CD4-positive, alpha-beta T cell treated with Interleukin-6 at 100 ng/mL for 8 hours (primary cell): ENCODE measurements at places on chromosomes 12 and 14.

GRCh38 chr12:96311191-96311590, 89.0 kb downstream of the CDK17 start:
- no peak for DNase-seq

- no peak for DNase-seq
Measured at GRCh38 chr12:6229224-6230218, 29.3 kb downstream of the CD9 start.

DNA sequence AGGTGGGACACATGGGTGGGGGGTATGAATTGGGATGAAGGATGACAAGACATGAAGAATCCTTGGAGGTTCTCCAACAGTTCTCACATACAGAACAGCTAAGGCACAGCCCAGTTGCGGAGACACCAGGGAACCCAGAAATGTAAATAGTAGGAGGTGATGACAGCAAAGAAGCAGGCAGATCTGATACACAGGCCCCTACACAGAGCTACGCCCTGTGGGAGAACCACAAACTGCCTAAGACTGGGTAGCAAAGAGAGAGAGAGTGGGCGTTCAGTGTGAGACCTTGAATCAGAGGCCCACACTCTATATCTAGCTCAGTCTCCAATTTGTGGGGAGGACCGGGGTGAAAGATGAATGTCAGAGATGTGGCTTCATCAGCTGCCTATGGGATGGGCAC, 9.5 kb upstream of the NUMB start:
- DNase-seq = no peak

GRCh38 chr12:80848858-80849257, 88.9 kb downstream of the LIN7A start:
- no peak for DNase-seq

DNA sequence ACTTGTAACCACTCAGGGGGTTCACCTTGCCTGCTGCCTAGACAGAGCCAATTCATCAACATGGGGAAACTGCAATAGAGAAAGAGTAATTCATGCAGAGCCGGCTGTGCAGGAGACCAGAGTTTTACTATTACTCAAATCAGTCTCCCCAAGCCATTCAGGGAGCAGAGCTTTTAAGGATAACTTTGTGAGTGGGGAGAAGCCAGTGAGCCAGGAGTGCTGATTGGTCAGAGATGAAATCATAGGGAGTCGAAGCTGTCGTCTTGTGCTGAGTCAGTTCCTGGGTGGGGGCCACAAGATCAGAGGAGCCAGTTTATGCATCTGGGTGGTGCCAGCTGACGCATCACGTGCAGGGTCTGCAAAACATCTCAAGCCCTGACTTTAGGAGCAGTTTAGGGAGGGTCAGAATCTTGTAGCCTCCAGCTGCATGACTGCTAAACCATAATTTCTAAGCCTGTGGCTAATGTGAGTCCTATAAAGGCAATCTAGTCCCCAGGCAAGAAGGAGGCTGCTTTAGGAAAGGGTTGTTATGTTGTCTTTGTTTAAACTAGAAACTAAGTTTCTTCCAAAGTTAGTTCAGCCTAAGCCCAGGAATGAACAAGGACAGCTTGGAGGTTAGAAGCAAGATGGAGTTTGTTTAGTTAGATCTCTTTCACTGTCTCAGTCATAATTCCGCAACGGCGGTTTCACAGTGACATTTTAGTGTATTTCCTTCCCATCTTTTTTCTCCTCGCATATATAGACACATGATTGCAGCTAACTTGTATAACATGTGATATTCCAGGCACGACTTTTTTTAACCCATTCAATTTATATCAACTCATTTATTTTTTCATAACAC, 68.9 kb upstream of the NCOR2 start:
- DNase-seq = peak; percentile 15

DNA sequence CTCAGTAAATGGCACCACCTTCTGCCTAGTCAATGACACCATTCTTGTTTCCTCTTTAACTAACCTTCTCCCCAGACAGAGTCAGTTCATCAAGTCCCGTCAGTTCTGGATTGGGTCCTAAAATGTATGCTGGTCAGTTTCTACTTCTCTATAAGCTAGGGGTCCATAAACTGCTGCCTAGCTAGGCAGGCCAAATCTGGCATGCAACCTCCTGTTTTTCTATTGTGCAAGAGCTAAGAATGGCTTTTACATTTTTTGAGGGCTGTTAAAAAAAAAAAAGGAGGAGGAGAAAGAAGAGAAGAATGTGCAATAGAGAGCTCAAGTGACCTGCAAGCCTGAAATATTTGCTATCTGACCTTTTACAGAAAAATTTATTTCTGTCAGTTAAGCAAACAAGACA, 6.4 kb upstream of the TMED10 start:
- DNase-seq = no peak

DNA sequence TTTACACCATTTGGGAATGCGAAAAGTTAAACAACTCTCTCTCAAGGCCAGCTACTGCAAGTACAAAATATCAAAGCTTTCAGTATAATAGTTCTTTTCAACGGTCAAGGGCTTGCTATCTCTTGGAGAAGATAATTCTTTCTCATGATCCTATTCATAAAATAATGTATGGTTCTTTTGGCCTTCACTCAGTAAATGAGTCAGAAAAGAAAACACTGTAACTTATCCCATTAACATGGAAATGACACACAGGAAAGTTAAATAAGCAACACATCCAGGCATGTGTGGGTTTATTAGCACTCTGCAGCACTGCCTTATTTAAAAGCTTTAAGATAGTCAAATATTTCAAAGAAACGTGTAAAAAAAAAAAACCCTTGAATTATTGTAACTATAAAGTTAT, 36.9 kb downstream of the ZFC3H1 start:
- no peak for DNase-seq

DNA sequence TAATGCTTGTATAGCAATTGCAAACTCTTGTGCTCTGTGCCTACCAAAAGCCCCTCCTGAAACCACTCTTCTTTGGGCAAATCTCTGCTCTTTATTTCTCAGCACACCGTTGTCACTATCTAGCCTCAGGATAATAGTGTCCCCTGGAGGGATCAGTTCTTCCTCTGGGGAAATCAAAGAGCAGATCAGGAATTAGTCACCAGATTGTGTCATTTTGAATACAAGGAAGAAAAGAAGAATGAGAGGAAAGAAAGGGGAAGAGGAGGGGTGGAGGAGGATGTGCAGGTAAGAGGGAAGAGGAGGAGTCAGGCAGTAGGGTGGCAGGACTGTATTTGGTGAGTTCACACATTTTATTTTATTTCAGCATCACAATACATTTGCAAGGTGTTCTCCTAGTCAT, 256.4 kb downstream of the GRIN2B start:
- no peak for DNase-seq

DNA sequence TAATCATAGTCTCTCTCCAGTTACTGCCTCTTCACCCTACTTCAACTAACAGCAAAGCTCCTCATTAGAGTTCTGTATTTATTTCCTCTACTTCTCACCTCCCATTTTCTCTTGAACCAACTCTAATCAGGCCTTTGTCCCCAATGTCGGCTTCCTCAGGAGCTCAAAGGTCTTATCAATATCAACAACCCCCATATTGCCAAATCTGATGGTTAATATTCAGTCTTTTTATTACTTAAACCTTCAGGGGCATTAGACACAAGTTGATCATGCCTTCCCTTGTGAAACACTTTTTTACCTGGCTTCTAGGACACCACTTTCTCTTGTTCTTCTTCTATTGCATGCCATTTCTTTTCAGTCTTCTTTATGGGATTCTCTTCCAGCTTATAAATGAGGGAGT, 509.0 kb downstream of the NELL2 start:
- DNase-seq = no peak

DNA sequence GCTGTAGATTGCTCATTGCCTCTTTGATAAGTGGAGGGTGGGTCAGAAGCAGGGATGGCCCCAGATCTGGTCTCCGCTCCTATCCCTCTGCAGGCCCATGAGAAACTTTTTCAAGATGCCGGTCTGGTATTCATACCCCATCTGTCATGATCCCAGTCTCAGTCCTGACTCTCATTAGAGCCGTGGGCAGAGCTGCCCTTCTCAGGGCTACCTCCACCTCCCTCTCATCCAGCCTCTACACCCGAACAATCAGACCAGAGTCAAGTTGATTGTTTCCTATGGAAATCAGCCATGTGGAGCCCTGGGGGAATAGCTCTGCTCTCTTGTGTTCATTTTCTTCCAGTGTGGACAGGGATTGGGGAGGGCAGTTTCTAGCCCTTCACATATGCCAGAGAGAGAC, 45.8 kb downstream of the NEUROD4 start:
- no peak for DNase-seq

- peak; percentile 73 for DNase-seq
Measured at GRCh38 chr12:104485651-104486362, 29.1 kb downstream of the CHST11 start.

- no peak for DNase-seq
Measured at GRCh38 chr12:78004249-78005093, 173.8 kb downstream of the NAV3 start.

DNA sequence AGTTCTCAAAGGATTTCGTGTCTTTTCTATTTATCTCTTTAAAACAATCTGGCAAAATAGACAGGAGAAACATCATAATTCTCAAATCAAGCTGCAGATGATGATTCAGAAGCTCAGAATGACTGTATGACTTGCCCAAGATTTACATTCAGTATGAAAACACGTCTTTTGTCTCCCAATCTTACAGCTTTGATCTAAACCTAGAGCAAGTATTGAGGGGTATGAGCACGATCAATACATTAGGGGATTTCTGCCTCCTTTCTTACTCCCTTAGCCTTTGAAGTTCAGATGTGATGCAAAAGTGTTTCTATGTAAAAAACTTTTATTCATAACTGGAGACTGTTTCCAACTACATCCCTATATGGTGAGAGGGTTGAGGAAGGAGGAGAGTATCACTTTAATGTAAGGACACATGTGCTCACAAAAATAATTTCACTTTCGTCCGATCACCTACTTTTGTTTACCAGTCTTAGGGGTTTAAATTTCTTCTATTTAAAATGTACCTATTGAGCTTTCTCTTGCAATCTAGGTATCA, 454.8 kb downstream of the TMTC2 start:
- no peak for DNase-seq

- no peak for DNase-seq
Measured at GRCh38 chr12:108826101-108826806, 31.1 kb downstream of the SSH1 start.

DNA sequence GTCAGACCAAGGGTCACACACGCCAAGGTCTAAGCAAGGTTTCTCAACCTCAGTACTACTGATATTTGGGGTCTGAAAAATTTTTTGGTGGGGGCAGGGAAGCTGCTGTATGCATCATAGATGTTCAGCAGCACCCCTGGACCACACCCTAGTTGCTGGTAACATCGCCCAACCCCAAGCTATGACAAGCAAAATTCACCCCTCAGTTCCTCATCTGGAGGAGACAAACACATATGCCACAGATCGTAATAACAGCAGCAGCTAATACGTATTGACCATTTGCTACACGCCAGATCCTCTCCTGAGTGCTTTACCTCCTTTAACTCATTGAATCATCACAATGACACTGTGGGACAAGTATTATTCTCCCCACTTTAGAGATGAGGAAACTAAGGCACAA, 46.4 kb downstream of the ACTN1 start:
- no peak for DNase-seq

DNA sequence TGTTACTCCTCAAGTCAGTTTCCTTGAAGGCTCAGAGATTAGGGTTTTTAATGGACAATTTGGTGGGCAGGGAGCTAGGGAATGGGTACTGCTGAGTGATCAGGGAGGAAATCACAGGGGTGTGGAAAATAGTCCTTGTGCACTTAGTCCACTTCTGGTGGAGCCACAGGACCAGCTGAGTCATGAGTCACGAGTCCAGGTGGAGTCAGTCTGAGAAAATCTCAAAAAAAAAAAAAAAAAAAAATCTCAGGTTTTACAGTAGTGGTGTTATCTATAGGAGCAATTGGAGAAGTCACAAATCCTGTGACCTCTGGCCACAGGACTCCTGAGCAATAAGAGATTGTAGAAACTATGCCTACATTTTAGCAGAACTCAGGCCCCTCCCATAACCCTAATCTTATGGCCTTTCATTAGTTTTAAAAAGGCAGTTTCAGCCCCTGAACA, 28.2 kb upstream of the AMN1 start:
- no peak for DNase-seq

GRCh38 chr12:38157933-38158401, 158.6 kb upstream of the ALG10B start:
- no peak for DNase-seq

GRCh38 chr12:5295996-5296395, 135.9 kb upstream of the NTF3 start:
- DNase-seq = no peak

- DNase-seq = no peak
Measured at GRCh38 chr12:34334953-34335743, 312.9 kb downstream of the ALG10 start.

- peak; percentile 88 for DNase-seq
Measured at GRCh38 chr14:65927931-65928356, 515.4 kb downstream of the FUT8 start.

DNA sequence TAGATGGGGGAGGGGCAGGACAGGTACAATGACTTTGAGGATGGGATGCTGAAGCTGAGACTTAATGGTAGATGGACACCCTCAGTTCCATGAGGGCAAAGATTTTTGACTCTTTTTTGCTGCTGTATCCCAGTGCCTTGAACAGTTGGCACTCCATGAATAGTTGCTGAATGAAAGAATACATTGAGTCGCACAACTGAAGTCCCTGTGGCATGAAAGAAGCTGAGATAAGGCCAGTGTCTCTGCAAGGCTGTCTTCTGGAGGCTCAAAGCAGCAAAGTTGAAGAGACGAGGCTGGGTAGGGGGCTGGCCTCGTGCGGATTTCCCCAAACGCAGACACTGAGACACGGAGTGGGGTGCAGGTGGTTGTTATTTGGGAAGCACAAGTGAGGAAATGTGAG, 179.3 kb downstream of the ADCK1 start:
- no peak for DNase-seq

- DNase-seq = no peak
Measured at GRCh38 chr12:44716711-44717110, 159.4 kb downstream of the NELL2 start.

DNA sequence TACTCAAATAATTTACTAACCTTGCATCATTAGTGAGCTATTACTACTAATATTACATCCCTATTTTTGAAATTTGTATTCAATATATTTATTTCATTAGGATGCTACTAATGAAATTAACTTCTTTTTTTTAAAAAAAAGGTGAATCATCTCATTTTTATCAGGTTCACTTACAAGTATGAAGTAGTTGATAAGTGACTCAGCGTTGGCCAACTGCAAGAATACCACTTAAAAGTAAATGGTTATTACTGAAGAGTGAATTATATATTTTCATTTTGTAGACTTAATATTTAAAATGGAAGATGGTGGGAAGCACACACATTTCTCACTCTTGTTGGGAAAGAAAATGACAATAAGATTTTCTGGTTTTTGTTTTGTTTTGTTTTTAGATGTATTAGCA, 19.6 kb downstream of the OR4N2 start:
- no peak for DNase-seq

- DNase-seq = no peak
Measured at GRCh38 chr14:81350344-81351130, 49.6 kb downstream of the STON2 start.
